ENCODE measurements at places on chromosomes 4 and X.

DNA sequence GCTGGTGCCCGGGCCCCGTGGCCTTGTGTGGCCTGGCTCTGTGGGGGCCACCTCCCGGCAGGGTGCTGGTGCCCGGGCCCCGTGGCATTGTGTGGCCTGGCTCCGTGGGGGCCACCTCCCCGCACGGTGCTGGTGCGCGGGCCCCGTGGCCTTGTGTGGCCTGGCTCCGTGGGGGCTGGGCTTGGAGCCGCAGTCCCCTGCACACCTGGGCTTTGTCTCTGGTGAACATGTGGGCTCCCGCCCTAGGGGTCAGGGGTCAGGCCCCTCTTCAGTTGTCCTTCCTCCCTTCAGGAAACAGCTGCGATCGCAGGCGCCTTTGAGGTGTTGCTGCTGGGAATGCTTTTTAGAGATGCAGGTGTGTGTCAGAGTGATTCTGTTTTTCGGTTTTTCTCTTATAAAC is 17.2 kb downstream of the UVSSA start:
- DNase-seq, result no peak

- no peak for DNase-seq
Measured at GRCh38 chrX:130263016-130263415, 5.7 kb downstream of the ZNF280C start.

DNA sequence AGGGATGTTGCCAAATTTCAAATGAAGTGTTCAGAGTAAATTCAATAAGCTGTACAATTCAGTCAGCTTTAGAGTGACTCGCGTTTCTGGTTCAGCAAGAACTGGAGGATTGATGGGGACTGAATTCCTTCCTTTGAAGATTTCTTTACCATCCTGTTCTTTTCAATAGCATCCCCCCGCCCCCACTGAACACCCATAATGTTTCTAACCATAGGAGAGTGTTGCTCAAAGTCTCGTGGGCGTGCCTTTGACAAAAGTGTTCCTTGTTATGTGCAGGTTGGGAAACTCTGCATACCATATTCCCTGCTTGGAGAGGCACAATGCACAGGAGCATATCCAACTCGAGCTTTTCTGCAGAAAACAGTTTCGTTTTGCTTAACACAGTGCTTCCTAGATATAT is 323.5 kb upstream of the CASK start:
- no peak for DNase-seq

DNA sequence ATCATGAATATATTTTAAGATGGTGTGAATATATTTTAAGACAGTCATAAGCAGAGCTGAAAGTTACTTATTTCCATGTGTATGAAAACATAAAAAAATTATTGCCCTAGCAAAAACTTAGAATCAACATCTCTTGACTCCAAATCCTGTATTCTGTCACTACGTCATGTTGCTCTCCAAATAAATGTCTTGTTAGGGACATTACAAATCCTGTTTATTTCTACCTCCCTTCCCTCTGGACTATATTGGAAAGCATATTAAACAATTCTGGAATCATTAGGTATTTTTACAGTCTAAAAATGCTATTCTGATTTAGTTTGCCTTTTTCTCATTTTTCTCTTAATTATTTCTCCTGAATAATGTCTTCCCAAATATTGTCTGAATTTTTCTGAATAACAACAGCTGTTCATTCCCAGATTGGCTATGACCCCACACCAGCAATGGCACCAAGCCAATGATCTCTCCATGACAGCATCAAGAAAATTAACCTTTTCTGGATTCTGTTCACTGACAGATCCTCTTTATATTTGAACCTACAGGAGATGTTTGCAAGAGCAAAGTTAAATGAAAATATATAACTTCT is 523.1 kb downstream of the IQCM start:
- DNase-seq, result no peak

- DNase-seq, result no peak
Measured at GRCh38 chrX:3166670-3167455, 125.6 kb downstream of the ARSF start.

DNA sequence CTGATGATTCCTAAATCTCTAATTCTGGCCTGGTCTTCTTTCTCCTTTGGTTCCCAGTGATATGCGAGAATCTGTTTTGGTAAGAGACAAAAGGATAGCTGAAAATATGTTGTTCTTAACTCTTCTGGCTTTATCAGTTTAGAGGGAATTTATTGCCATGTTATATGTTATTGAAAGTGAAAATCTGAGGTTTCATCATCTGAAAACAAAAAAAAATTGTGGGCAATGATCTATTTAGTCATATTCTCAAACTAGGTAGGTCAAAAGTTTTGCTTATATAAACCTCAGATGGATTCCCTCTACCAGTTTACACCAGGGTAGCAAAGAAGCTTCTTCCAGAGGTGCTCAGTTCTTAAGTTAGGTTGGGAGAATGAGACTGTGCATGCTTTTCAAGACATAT is 103.6 kb downstream of the ITM2A start:
- no peak for DNase-seq

- no peak for DNase-seq
Measured at GRCh38 chrX:141619336-141619735, 29.8 kb downstream of the SPANXA2 start.

GRCh38 chr4:123599920-123600810 is 203.6 kb downstream of the SPRY1 start:
- DNase-seq, result no peak

- no peak for DNase-seq
Measured at GRCh38 chrX:39834600-39834999, 263.2 kb downstream of the BCOR start.

DNA sequence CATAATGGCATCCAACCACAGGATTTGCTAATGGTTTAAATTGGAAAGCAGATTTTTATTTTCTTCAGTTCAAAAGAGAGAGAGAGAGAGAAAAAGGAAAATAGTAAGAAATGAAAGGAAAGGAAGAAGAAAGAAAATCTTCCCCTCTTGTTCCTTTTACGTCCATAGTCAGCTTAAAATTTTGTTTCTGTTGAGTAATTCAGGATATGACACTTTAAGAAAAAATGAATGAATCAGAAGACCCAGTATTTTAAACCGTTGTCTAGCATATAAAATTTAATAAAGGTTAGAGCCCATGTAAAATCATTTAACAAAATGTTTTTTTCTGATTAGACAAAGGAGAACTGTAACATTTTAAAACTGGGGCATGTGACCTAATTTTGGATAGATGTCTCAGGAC is 391.8 kb upstream of the EPHA5 start:
- DNase-seq, result no peak

GRCh38 chr4:105116616-105117319 is 29.9 kb upstream of the TET2 start:
- no peak for DNase-seq

DNA sequence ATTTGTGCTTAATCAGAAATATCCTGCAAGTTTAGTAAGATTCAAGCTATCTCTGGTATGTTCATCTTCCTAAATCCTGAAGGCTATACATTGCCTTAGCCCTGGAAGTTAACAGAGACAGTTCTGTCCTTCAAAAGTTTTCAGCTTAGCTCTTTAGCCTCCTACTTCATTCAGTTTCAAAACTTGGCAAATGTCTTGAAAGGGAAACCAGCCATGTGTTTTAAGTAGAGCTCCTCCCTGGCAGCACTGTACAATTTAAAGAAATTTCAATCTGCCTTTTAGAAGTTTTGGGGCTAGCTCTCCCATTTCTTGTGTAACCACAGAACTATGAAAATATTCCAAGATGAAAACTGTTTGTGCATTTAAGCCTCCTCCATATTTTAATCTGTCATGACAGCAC is 47.0 kb downstream of the FANCB start:
- DNase-seq, result no peak

DNA sequence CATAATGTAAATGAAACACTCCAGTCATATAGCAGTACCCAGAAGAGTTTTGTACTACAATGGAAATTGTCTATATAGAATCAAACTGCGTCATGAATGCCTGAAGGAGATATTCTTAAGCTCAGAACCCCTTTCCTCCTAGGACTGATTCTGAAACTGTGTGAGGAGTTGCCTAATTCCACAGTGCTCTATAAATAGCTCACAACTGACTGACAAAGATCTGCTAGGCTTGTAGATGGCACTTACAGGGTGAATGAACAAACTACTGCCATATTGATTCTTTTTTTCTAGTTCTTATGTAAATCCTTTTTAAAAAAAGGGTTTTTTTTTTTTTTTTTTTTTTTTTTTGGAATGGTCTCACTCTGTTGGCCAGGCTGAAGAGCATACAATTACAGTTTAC is 30.1 kb upstream of the UGT2B17 start:
- DNase-seq, result no peak

DNA sequence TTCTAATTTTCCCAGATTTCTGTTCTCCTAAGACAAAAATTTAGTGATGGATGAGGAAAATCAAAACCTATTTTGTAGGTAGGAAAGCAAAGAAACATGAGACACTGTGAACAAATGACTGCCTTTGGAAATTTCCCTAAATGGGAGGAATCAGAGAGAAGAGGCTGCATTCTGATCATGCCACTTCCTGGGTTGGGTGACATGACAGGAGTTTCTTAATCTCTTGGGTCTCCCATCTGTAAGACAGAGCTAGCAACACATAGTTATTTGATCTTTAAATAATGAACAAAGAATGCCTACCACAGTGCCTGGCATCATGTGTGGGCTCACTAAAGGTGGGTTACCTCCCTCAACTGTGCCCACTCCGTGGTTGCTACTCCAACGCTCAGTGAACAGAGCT is 57.1 kb downstream of the CCDC149 start:
- DNase-seq, result no peak

GRCh38 chr4:1291091-1291490 is 1.4 kb downstream of the MAEA start:
- no peak for DNase-seq

DNA sequence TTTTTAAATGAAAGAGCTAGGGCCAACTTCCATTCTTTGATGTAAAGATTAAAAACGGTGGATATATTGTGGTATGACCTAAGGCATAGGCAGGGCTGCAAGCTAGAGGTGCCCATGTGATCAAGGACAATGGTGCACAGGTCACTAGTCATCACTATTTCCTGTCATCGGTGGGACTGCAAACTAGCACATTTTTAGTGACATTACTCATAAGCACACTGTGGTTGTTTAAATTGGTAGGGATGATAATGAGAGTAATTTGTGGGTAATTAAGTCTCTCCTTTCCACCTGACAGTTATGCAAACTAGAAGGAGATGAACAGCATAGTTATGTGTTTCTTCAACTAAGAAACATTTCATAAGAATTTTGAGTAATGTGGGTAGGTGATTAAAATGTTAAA is 85.4 kb downstream of the GPRIN3 start:
- DNase-seq, result no peak

GRCh38 chr4:176680668-176681180 is 112.0 kb downstream of the VEGFC start:
- DNase-seq, result no peak

- no peak for DNase-seq
Measured at GRCh38 chr4:80154545-80154933, 42.8 kb upstream of the PRDM8 start.

GRCh38 chr4:68905598-68905938 is 46.0 kb downstream of the UGT2A3 start:
- DNase-seq, result no peak

- no peak for DNase-seq
Measured at GRCh38 chr4:20844311-20844710, 144.1 kb downstream of the PACRGL start.

- no peak for DNase-seq
Measured at GRCh38 chr4:145891958-145892357, 46.7 kb downstream of the ZNF827 start.

GRCh38 chr4:40848251-40848650 is 98.5 kb downstream of the NSUN7 start:
- no peak for DNase-seq

- DNase-seq, result no peak
Measured at GRCh38 chr4:129345609-129346008, 249.7 kb downstream of the C4orf33 start.

- DNase-seq, result no peak
Measured at GRCh38 chr4:48575964-48576363, 85.9 kb downstream of the ZAR1 start.

- no peak for DNase-seq
Measured at GRCh38 chrX:40298572-40299479, 201.1 kb upstream of the BCOR start.

DNA sequence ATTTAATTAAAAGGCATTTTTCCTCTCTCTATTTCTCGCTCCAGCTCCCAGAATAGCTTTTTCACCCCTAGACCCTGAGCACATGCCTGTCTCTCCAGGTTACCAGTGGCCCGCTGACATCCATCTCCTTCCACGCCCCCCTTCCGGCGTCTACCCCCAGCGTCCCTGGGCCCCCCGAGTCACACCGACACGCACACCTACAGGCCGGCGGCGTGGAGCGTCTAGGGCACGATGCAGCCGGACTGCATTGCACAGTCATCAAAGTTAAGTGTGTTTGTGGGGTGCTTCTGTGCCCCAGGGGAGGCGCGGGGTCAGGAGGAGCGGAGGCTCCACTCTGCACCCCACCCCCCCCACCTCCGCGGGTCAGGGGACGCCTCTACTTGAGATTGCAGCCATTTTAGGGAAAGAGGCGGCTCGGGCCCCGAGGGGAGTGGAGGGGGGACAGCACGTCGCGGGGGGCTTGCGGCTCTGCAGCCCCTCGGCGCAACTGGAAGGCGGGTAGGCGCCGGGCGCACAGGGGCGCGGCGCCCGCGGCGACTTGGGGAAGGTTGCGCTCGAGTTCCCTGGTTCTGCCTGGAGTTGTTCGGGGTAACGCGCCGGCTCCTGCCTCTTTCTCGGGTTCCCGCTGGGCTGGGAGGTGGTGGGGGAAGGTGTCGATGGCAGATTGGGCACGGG is 112.7 kb downstream of the DHX15 start:
- no peak for DNase-seq

DNA sequence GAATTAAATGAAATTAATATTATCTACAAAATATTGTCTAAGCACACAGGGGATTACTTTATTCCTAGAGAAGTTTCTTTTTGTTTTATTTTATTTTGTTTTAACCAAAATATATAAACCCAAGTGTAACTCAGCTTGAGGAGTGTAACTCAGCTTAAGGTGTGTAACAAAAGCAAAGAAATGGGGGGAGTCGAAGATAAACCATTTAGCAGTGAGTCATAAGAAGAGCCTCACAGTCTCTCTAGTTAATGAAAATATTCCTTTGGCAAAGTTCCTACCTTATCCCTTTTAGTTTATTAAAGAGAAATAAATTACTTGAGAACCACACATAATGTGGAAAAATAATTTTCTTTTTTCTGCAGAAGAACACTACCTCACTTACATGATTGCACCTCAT is 261.8 kb downstream of the KCTD8 start:
- no peak for DNase-seq

DNA sequence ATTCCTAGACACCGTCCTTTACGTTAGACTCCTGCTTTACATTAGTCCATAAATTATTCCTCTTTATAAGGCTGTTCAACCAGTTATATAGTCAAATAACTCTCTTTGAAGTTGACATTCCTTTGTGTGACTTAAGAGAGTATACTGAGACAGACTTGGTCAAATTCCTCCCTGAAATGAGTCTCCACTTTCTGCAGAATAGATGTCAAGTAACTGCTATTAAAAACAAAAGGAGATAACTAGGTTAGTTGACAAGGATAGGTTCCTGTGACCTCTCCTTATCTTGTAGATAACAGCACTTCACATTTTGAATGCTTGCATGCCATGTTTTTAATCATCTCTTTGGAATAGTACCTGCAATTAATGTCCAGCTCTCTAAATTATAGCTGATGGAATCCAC is 5.7 kb downstream of the GUCY1A1 start:
- no peak for DNase-seq

GRCh38 chr4:54842226-54842625 is 184.5 kb downstream of the KIT start:
- no peak for DNase-seq

GRCh38 chr4:20042769-20043168 is 208.9 kb upstream of the SLIT2 start:
- no peak for DNase-seq

GRCh38 chr4:29619168-29619567 is 1101.0 kb upstream of the PCDH7 start:
- no peak for DNase-seq

Measured in stimulated activated CD4-positive, alpha-beta T cell treated with anti-CD3 and anti-CD28 coated beads, Interleukin-1b, Interleukin-23, amount 100 ng/mL, for 1 hour (primary cell).